ENCODE measurements at places on chromosomes 4 and X.
A peak's percentile ranks its signal among the peaks of the same experiment; 100 is the strongest.

DNA sequence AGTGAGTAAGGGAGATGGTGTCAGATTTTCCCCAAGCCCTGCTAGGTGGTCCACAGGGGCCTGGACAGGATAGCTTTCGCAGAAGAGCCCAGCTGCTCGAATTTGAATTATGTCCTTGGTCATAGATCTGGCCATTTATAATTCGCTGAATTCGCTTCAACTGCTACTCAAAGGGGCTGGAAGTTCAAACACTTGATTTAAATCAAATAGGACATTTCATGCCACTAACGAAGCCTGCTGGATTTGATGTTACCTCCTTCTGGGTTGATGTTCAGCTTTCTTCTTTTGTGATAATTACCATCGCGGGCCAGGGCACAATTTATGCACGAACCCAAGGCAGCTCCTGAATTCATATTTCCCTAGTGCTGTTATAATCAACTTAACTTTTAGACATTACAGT lies 67.0 kb downstream of the CLCN4 start:
- no peak for DNase-seq

DNA sequence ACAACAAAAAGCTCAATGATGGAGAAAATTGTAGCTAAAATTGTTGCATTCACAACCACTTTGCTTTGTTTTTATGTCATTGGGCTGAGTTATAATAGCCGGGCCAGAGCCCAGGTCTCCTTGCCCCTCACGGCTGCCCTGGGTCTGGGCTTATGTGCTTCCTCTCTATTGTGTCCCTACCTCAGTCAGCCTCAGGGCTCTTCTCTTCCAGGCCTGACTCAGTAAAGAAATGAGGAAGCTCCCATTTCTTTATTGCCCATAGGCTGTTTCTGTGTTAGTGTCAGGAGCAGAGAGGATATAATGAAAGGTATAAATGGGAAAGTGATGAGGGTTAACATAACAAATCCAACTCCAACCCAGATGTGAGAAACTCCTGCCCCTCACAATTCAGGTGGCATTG lies 18.0 kb downstream of the BST1 start:
- DNase-seq = no peak

GRCh38 chrX:83145876-83146275 lies 362.2 kb upstream of the POU3F4 start:
- no peak for DNase-seq

- no peak for DNase-seq
These were observed 19.1 kb upstream of the RBM47 start for GRCh38 chr4:40648742-40649281.

GRCh38 chr4:119678761-119679160 lies 50.2 kb upstream of the PDE5A start:
- DNase-seq = no peak

DNA sequence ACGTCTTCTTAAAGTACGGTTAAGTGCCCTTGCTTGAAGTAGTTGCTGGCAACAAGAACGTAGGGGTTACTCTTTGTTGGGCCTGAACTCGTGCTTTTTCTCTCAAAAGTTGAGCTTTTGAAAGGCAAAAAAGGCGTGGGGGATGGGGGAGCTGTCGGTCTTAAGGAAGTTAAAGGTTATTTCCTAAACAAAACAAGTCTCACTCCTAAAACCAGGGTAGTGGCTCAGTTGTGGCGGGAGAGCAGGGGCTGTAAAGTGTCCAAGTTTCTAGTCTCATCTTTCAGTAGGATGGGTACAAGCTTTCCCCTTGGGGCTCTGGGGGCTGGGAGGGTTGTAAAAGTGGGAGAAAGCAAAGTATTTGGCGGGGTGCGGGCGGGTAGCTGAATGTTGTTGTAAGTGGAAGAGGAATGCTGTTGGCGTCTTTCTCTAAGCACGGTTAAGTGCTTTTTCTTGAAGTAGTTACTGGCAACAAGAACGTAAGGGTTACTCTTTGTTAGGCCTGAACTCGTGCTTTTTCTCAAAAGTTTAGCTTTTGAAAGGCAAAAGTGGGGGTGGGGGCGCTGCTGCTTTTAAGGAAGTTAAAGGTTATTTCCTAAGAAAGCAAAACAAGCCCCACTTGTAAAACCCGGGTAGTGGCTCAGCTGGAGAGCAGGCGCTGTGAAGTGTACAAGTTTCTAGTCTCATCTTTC lies 904 bp upstream of the WDR1 start:
- DNase-seq = peak; percentile 28

- no peak for DNase-seq
These were observed 758 bp upstream of the NR3C2 start for GRCh38 chr4:148442832-148443511.

DNA sequence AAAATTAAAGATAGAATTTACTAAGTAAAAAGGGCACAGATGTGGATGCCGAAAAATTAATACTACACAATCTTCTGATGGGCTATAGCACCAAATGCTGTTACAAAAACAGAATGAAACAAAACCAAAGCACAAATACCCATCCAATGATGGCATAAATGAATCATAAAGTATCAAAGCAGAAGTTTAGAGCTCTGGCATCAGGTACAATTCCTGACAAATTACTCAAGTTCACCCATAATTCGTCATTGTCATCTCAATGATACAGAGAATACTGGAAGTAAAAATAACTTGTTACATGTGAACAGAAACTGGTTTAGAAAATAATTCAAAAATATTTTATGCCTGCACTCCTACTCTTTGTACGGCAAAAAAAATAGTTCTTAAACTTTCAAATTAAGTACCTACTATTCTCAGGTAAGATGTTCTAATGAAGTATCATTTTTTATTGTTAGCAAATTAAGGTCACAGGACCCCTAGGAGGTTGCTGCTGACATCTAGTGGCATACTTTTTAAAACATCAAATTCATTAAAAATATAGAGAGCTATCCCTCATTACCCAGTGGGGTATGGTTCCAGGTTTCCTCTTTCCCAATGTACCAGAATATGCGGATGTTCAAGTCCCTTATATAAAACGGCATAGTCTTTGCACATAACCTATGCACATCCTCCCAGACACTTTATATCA lies 126.1 kb downstream of the INPP4B start:
- no peak for DNase-seq

GRCh38 chr4:985123-985830 lies 1.6 kb upstream of the IDUA start:
- peak; percentile 61 for DNase-seq

DNA sequence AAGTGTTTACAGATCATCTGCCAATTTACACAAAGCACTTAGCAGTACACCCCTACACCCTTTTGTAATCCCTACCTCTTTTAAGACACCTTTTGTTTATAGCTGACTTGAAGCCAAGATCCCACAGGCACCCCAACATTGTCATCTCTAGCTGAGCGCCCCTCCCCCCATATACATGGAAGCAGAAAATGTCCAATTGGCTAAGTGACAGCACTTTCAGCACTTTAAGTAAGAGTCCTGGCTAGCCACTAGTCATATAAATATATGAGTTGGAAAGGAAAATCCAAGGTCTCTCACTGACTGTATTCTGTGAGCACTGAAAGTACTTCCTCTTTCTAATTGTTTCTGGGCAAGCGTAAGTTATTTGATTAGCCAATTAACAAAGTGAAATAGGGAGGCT lies 108.2 kb downstream of the NSUN7 start:
- DNase-seq = no peak

DNA sequence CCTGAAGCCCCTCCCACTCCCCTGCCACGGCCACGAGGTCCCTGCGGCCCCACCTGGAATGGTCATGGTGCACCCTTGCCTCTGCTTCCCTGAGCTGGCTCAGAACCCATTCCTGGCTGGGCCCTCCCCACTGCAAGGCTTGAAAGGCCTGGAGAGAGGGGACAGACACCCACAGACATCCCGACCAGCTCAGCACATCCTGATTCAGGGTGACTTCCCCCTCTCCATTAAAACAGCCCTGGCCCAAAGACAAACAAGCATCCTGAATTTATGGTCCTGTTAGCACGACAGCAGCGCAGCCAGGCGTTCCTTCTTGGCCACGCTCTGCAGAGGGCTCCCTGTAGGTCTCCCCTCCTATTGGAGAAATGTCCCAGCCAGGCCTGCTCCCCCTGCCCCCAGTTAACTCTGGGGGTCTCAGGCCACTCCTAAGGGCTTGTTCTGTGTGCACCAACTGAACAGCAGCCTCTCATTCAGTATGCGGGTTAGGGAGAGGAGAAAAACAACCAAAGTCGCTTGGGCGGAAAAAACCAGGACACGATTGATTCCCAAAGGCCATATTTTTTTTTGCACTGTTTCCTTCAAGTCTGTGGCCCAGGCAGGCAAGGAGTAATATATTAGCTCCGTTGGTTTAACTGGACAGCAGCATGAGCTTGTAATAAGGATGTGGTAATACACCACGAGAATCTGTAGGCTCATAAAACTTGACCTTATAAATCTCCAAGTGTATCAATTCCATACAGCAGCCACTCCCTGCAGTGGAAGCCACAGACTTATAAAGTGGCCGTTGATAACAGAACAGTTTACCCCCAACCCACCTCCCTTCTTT lies 106.7 kb upstream of the MSX1 start:
- DNase-seq = no peak

DNA sequence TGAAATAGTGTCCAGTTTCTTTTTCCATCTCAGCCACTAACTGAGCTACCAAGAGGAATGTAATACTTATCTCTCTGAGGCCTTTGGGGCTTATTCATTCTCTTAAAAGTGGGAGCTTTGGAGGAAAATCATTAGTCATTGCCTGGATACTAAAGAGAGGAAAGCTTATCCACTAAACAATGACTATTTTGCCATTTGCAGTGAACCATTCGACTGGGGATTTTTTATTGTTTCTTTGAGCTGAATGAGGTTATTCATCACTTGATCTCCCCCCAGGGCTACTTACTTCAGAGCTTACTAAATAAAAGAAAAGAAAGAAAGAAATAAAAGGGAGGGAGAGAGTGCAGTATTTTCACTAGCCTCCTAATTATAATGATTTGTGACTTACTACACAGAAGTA lies 1329.5 kb upstream of the TENM3 start:
- DNase-seq = no peak

DNA sequence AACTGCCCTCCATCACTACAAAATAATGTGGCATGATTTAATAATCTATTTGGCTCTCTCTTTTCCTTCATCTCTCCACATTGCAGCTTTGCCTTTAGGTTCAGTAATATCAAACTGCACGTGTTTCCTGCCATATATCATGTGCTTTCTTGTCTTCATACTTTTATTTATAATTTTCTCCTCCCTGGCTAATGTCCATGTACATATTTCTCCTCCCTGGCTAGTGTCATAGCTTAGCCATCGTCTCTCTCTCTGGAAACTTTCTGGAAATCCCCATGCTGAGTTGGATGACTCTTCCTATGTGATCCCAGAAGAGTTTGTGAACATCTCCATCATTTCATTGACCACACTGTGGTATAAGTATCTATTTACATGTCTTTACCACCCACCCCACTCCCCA lies 21.3 kb upstream of the PDGFC start:
- no peak for DNase-seq
